Activated gamma-delta T cell treated with Interleukin-2 at 50 U/mL for 16 hours (primary cell): ENCODE measurements at places on chromosomes 16 and 17.
A peak's percentile ranks its signal among the peaks of the same experiment; 100 is the strongest.

GRCh38 chr16:84699712-84700445 is at the start of gene USP10:
Gene USP10 (plus strand): TSS chr16:84700000. CDS start chr16:84700091, 91 bp downstream.
- DNase-seq: peak; percentile 78

DNA sequence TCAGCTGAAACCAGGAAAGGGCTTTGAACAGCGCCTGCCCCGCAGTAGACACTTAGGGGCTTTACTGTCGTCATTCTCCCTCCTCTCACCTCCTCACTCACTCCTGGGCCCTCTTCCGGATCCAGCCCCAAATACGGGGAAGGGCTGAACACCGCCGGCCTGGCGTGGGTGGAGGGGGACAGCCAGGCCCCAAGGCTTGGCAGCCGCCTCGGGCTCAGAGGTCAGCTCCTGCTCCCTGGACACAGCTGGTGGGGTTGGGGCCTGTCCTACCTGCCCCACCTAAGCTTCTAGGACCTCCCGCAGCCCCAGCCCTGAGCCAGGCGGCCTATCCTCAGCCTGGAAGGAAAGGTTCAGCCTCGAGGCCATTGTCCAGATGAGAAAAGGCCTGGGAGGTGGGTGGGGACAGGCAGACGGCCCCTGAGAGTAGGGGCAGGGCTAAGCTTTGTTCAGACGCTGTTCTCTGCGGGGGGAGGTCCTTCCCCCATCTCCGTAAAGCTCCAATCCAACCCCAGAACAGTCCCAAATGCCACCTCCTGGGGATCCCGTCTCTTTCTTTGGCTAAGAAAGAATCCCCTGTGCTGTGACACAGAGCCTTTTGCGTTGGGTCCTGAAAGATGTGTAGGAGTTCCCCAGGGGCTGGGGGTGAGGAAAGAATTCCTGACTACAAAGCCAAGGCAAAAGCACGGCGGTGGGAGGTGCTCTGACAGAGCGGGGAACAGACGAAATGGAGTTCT is 881 bp upstream of the LLGL1 start:
- no peak for DNase-seq

- no peak for DNase-seq
Observed at GRCh38 chr17:40463122-40463550, 19.9 kb downstream of the IGFBP4 start.

GRCh38 chr16:28821874-28822519 is 802 bp upstream of the ATXN2L start:
- DNase-seq: no peak

DNA sequence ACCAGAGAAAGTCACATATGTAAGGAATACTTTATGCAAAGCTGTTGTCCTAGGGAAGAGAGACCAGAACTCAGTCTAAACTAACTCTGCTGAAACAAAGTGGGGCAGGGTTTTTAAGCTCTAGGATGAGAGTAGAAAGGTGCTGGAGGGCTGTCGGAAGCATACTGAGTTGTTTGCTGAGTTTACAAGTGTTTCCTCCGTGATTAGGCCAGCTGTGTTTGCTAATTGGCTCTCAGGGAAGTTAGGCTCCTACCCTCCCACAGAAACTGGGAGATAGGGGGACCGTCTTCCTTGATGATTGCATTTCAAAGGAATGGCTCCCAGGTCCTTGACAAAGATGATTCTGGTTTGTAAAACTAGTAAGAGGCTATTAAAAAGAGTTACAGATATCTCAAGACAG is 24.4 kb upstream of the CRYM start:
- no peak for DNase-seq

- DNase-seq: no peak
Observed at GRCh38 chr16:73040136-73040535, 7.8 kb downstream of the ZFHX3 start.

- DNase-seq: no peak
Observed at GRCh38 chr17:19717411-19717908, 1.1 kb upstream of the SLC47A2 start.

DNA sequence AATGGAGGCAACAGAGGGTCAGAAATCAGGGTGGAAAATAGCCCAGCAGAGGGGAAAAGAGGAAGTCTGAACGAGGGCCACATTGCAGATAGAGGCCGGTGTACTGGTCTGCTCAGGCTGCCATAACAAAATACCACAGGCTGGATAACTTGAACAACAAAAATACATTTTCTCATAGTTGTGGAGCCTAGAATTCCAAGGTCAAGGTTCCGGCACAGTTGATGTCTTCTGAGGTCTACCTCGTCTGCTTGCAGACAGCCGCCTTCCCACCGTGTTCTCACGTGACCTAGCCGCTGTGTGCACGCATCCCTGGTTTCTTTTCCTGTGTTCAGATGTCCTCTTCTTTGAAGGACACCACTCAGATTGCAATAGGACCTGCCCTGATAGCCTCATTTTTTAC is 249.4 kb downstream of the WWOX start:
- no peak for DNase-seq

DNA sequence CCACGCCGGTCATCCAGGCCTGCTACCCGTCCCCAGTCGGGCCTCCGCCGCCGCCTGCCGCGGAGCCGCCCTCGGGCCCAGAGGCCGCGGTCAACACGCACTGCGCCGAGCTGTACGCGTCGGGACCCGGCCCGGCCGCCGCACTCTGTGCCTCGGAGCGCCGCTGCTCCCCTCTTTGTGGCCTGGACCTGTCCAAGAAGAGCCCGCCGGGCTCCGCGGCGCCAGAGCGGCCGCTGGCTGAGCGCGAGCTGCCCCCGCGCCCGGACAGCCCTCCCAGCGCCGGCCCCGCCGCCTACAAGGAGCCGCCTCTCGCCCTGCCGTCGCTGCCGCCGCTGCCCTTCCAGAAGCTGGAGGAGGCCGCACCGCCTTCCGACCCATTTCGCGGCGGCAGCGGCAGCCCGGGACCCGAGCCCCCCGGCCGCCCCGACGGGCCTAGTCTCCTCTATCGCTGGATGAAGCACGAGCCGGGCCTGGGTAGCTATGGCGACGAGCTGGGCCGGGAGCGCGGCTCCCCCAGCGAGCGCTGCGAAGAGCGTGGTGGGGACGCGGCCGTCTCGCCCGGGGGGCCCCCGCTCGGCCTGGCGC is 2.4 kb downstream of the HIC1 start:
- DNase-seq: no peak

DNA sequence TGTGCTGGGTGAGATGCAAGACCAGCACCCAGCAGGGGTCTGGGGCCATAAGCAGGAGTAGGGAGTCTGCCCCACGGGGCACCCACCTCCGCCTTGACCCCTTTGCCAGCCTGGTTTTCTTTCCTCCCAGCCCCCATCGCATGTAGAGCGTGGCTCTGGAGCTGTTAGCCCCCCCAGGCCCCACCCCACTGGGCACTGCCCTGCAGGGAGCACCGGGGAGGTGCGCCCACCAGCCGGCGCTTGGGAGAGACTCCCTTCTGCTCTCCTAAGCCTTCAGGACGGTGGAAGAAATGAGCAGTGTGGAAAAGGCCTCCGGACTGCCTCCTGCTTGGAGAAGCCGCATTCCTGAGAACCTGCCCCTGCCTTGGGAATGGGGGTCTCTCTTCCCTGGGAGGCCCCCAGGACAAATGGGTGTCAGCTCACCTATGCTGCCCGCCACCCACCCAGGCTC is 186.2 kb downstream of the IRF8 start:
- no peak for DNase-seq

DNA sequence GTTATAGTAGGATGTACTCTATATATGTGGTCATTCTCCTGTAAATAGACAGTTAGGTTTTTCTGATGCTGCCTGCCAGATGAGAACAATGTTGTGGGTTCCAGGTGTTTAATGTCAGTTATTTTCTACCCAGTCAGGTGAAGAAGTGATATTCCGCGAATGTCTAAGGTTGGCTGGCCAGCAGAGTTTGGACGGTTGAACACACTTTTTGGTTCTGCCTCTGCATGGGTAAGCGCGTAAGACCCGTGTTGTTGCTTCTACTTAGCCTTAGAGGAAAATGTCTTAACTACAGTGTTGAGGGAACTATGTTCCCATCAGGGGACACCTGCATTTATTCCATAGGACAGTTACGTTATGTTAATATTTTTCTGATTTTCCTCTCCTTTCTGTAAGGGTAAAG is 162.6 kb downstream of the MAP2K6 start:
- no peak for DNase-seq

GRCh38 chr16:55661941-55662643 is 6.3 kb downstream of the SLC6A2 start:
- no peak for DNase-seq

DNA sequence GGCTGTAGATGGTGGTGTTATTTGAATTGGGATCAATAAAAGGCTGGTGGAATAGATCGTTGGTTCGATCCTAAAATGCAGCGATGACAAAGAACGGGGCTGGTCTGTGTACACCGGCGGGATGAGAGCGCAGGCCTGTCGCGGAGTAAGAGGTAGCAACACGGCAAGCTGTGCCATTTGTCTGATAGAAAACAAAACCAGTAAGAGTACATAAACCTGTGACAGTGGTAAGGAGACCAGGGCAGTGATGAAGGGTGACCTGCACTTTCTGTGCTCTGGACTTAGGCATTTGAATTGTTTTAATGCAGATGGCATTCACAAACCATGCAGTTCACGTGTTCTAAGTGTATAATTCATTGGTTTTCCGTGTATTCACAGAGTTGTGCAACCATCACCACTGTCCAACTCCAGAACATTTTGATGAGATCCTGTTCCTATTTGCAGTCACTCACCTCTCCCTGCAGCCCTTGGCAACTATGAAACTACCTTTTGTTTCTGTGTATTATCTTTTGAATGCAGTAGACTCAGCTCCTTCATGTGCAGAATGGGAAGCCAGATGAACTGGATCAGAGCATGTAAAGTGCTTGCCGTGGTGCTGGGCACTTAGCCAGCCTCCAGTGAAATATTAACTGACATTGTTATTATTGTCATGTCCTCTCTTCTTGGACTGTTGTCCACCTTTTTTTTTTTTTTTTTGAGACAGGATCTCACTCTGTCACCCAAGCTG is 286.1 kb downstream of the SNX29 start:
- no peak for DNase-seq

DNA sequence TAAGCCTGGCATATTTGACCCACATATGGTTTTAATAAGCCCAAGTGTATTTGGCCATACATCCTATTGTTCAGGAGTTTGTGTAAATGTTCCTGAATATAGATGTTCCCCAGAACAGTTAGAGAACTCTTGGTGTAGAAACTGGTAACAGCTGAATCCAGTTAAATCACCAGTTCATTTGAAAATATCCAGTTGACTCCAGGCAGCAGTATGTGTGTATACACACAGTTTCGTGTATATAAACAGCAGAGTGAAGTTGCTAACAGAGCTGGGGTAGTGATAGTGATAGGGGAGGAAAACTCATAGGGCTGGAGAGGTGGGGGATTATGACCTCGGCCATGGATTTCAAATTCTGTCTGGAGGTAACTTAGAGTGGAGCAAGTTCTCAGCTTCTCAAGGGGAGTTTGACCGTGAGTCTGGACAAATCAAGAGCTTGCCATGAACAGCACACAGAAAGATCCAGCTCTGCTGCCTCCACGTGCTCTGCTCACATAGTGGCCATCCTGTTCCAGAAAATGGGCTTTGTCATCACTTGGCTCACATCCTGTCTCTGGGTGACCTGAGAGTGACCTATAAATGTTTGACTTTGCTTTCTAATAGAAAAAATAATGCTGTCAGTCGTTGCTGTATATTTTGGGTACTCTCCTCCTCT is 30.6 kb upstream of the MMD start:
- no peak for DNase-seq

GRCh38 chr16:48160575-48160974 is 4.8 kb upstream of the ABCC12 start:
- no peak for DNase-seq

DNA sequence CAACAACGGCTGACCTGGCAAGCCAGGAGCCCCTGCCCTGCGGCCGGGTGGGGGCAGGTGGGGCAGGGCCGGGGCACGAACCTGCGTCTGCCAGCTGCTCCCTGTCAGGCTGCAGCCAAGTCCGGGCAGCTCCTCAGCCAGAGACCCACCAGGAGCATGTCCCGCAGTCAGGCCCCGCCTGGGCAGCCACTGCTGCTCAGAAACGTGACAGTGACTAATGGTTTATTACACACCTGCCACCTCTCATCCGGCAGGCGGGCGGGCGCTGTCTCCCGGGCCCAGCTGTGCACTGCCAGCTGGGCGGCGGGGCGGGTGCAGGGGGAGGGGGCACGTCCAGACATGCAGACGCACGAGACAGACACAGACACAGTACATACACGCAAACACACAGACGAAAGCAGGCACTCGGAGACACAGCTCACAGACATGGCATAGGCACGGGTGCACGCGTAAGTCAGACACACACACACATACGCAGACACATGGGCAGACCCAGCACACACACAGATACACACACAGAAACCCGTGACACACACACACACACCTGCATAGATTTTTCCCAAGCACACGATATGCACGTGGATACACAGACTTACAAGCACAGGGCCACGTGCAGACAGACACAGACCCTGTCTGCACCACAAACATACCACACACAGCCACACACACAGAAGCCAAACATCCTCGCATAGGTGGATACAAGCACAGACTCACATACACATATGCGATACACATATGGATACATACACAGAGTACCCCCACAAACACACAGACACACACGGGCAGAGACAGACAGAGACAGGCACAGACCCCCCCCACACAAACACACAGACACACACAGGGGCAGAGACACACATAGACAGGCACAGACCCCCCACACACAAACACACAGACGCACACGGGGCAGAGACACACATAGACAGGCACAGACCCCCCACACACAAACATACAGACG is 248.3 kb upstream of the CIBAR2 start:
- no peak for DNase-seq

GRCh38 chr17:11296994-11297393 is 56.0 kb downstream of the SHISA6 start:
- no peak for DNase-seq

- no peak for DNase-seq
Observed at GRCh38 chr17:50021681-50022370, 26.8 kb upstream of the DLX3 start.
